ENCODE measurements at places on chromosomes 4 and X.

DNA sequence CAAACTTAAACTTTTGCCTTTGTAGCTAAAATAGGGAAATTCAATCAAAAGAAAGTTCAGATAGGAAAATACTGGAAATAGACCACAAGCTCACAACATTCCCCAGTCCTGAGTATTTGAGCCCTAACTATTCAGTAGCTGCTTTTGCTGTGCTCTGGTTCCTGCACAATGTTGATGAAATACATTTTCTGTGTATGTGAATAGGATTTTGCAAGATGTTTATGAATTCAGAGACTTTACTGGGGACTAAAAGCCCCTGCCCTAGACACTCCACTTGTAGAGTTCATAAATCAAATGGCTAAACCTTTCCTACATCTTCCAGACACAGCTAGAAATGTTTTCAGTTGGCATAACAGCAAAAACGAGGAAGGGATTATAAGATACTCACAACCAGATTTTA lies 105.9 kb downstream of the FBXO8 start:
- DNase-seq = no peak

DNA sequence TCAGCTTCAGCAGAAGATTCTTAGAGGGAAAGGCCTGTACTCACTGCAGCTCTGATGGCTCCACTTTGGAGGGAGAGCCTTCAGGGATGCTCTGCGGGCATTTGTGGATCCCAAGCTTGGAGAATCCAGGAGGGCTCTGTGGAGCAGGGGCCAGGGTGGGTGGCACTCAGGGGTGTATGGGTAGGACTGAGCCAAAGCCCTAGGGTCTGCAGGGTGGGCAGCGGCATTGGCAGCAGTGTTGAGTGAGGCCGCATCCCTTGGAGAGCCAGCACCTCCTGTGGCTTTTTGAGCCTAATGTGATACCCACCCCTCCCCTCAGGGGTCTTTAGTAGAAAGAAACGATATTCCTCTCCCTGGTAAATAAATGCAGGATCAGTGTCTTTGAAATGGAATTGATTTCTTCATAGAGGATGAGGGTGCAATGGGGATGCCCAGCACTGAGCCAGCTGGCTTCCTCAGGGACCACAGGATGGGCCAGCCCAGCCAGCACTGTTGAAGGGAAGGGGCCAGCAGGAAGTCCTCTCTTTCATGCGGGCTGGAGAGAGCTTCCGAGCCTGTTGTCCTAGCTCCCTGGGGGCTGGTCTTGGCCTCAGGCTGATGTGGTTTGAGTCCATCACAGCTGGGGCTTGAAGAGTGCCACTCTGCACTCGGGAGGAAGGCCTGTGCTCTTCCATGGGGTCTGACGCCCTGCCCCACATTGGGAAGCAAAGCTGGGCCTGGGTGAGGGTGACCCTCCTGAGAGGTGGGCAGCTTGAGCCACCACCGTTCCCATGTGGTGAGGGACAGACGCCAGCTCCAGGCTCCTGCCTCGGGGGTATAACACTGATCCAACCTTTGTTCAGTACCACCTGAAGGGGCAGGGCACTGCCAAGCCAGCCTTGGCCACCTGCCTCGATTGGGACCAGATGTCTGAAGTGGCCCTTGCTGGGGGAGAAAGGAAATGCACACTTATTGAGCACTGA lies 49.5 kb downstream of the PSAPL1 start:
- no peak for DNase-seq

- no peak for DNase-seq
These were observed 35.8 kb downstream of the CPEB2 start for GRCh38 chr4:15037923-15038541.

DNA sequence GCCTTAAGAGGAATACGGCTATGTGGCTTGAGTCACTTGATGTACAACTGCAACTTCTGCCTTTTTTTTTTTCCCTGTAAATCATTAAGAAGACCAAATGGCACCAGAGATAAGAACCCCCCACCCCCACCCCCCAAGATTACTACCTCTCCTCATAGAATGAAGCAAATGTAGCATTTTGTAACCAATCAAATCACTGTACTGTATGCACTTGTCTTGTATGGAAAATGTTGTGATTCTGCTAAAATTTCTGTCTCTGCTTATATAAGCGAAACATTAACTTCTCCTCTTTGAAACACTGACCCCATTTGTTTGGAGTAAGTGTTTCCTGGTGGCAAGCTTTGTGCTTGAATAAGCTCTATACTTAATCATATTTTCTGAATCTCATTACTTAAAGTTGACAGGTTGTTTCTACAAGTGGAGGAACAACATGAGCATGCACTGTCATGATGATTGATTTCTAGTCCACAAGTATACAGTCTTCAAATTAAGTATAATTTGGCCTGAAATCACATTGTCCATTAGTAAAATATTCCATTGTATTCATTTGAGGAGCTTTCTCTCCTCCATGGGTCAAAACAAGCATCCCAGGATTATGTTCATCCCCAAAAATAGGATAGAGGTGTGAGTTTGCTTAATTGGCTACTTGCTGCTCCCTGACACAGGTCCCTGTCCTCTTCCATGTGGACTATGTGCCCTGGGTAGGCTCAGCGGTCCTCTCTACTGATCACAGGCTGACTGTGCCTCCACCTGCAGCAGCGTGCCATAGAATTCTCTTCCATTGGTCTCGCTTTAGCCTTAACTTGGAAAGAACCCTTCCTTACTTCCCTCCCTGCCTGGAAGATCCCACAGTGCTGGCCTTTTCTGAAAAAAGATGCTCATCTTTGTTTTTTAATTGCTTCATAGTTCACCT lies 104.0 kb upstream of the BMP2K start:
- peak; percentile 81 for DNase-seq

DNA sequence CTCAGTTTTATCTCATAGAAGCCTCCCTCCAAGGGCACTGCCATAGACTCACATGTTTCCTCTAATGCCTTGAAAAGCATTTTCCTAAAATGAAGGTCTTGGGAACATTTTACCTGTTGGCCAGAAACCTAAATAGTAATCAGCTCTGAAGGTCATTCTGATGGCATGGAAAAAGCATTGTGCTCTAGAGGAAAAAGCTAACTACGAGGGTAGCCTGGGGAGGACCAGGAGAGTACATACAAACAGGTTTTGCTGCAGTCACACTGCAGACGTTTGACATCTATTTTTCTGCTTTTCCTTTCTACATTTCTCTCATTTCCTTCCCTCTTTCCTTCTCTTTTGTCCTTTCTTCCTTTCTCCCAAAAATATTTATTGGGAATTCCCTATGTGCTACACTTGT lies 103.3 kb upstream of the SORBS2 start:
- DNase-seq = no peak

GRCh38 chr4:107512549-107512948 lies 207.5 kb downstream of the PAPSS1 start:
- DNase-seq = no peak

DNA sequence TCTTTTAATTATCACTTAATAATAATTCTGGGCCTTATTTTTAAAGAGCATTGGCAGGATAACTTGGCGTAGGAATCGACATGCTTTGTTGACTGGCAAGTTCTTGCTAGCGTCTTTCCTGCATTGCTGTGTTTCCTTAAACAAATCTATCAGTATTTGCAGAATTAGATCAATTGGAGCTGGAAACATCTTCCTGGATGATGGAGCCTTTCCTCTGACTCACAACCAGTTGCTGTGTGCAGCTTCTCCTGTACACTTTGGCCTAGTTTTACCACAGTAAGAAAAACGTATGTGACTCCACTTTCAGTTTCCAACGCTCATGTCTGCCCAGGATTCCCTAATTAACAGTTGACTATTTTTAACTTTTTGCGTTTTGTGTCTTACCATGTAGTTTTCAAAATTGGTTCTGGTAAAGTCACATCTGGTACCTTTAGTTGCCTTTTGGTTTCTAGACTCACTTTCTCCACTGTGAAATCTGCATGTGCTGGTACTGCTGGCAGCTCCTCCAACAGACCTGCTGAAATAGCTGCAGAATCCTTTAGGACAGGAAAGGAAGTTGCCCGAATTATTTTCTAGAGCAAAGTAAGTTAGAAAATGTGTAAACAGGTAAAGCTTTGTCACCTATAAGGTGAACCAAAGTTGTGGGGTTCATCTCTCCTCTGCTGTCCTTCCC lies 553.2 kb upstream of the FAT1 start:
- DNase-seq = no peak

DNA sequence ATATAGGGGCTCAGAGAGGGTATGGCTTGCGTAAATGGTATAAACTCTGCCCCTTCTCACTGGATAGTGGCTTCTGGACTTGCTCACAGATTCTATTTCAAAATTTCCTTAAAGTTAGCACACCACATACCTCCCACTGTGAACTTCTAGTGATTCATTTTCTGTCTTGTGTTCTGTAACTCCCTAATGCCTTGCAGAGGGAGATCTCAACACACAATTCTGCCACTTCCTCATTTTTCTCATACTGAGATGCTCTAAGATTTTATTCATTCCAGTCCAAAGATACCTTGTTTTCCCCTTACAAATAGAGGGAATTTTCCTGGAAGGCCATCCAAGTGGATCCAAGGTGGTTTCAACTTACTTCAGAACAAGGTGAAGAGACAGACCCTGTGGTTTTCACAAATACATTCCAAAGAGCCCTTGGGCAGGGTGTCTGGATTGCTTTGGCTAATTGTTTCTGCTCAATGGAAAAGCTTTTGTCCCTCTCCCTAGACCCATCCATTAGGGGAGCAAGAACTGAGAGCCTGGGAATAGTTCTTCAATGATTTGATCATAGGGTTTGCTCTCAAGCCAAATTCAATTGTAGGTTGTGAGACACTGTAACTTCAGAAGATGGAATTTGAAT lies 52.1 kb upstream of the CAPN6 start:
- no peak for DNase-seq

- DNase-seq = no peak
These were observed 262.5 kb upstream of the NDST3 start for GRCh38 chr4:117771647-117772337.

- no peak for DNase-seq
These were observed 182.4 kb downstream of the MGST2 start for GRCh38 chr4:139848028-139848427.

DNA sequence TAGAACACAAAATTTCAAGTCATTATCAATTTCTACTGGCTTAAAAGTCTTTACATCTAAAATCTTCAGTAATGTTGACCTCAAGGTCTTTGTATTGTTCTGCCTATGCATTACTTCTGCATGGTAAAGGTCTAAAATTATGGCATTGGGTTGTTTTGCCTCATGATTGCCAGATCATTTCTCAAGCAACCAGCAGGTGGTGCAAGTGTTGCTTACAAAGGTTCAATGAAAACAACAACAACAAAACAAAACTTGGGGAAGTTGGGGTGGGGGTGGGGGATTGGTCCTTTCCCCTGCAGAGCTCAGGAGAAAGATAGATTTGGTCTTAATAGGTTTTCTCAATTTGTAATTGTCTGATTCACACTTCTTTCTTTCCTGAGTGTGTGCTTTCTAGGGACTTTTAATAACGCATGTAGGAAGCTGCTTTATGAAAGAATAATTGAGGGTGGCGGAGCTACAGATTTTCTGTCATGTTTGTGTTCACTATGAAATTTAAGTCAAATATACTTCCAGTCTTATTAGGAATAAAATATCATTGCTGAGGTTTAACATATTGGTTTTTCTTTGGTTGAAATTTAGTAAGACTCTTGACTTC lies 145.1 kb downstream of the COL4A5 start:
- peak; percentile 11 for DNase-seq

DNA sequence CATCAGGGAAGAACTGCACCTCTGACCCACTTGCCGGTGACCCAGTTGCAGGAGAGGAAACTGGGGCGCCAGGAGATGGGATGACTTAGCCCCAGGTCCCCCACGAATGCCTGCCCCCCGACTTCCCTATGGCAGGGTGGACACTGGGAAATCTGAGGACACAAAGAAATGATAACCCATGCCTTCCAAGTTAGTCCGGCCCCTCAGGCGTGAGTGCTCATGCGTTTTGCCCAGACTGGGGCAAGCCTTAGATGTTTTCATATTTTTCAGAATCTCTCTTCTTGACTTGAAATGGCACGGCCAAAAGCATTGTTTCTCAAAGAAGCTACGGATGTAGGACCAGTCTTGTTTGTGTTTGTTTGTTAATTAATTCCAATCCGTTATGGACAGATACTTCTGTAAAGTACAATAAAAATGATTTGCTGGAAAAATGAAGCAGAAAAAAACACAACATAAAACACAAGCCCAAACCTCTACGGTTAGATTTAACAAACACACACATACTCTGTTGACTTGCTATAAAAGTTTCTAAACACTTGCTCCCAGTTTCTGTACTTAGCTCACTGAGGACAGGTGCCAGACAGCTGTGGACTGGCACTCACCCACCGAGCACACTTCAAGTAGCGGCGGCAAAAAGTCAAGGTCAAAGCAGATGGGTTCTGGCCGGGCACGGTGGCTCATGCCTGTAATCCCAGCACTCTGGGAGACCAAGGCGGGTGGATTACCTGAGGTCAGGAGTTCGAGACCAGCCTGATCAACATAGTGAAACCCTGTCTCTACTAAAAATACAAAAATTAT lies 341.5 kb downstream of the BCOR start:
- DNase-seq = no peak

- no peak for DNase-seq
These were observed 28.9 kb upstream of the GPC4 start for GRCh38 chrX:133444196-133444595.

GRCh38 chr4:36773467-36773866 lies 471.1 kb upstream of the NWD2 start:
- DNase-seq = no peak

- DNase-seq = no peak
These were observed 169.2 kb upstream of the IL15 start for GRCh38 chr4:141467225-141467624.
